Activated naive CD4-positive, alpha-beta T cell treated with anti-CD3 and anti-CD28 coated beads, Interleukin-2, amount 50 U/mL, for 72 hours (primary cell): ENCODE measurements at places on chromosomes 3 and 15. TPM values are rescaled to one million over a fixed set of nuclear protein-coding genes. Genes with fewer than 3 reads are reported as not detected.

SPTBN5 gene
- 1.4 TPM for total RNA-seq

LRRC2 gene
- not detected for total RNA-seq

ROPN1 gene
- total RNA-seq, result not detected

UBXN7 gene
- 101 TPM for total RNA-seq

SECISBP2L gene
- 29.4 TPM for total RNA-seq

RTP1 gene
- not detected for total RNA-seq

SOX14 gene
- not detected for total RNA-seq

SCAANT1 gene
- total RNA-seq, result not detected

FAM81A gene
- 0.09 TPM for total RNA-seq

ANKRD63 gene
- not detected for total RNA-seq

- no peak for DNase-seq
Observed at GRCh38 chr15:29207027-29207757, 62.4 kb downstream of the NSMCE3 start.

- no peak for DNase-seq
Observed at GRCh38 chr15:39131609-39132008, 449.3 kb upstream of the THBS1 start.

DNA sequence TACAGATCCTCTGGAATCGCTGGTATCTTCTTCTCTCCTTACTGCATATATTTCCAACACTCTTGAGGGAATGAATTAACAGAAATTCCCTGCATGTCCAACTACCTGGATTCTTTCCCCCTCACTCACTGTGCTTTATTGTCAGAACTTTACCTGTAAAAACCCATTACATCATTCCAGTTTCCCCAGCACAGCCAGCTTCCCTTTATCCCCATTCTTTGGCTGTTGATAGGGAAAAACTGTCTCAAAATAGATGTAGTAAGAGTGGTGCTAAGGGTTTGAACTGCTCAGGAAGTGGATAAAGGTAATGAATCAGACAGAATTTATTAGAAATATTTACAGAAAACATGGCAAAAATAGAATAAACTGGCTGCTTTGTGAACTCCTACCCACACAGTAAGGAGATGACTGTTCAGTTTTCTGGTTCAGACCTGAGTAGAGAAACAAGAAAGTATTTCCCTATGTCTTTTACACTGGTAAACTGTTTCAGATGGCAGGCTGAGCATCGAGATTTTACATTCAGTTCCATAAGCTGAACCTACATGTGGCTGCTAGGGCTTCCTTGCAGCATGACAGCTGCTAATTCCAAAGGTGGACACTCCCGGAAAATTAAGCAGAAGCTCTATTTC, 188.4 kb downstream of the CPNE4 start:
- no peak for DNase-seq

DNA sequence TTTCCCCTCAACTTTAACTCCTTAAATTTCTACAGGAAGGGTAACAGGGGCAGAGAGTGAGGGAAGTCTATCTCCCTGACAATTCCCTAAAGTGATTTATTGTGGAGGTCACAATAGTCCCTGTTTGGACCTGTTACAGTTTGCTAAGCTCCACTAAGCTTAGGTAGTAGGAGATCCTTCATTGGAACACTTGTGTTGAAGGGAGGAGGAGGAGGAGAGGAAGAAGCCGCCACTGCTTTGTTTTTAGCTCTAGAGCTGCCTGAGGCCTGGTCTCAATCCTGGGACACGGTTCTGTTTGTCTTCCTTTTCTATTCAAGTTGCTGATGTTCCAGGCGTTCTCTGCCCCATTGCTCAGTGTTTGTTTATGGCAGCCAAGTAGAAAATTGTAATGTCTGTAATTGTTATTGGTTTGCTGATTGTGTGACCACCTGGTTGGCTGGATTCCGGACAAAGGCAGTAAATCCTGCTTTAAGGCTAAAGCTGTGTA, 48.4 kb downstream of the HES1 start:
- DNase-seq, result no peak

DNA sequence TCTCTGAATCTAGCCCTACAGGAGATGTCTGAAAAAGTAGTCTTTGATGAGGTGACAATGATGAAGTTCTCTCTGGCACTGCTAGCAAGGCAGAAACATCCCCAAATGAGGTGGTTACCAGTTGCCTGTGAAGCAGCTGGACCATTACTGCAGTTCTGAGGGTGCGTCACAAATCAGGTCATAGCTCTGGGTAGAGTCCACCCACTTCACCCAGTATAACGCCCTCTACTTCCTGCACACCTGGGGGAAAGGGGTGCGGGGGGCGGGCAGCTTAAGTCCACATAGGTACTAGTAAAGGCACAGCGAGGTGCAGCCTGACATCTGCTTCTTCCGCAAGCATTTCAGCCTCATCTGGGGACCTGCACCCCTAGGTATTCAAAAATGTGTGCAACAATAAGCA, 13.4 kb upstream of the SATB1 start:
- DNase-seq, result peak; percentile 72

DNA sequence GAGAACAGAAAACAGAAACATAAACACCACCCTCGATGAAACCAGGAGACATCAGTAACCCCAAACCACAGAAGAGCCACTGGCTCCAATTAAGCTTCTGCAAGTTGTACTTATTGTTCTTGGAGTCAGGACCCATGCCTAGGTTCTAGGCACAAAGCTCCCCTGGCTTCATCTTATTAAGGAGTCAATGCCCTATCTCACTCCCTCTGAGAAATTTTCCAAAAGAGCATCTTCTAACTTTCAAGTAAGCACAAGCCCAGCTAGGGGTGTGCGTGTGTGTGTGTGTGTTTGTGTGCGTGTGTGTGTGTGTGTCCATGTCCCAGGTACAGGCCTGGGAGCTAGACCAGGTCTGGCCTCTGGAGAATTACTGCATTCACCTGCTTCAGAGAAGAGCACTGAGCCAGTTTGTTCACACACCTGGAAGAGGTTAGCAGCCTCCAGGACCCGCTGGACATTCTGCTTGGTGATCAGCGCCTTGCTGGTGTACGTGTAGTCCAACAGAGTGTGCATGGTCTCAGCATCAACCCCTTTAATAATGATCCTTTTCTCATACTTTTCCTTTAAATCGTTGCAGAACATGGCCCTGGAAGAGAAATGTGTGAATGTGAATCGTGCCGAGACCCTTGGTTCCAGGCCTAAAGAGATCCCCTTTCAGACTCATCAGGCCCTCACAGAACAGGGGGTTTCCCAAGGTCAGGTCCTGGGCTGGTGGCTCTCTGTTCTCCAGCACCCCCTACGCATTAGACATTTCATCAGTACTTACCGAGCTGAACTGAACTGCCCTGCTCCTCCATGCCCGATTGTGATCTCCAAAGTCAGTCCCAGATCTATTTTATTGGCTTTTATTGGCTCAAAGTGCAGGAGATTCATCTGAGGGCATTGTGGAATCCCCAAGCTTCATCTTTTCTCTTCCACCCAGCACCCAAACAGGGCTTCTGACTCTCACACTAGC, 27.8 kb downstream of the KLHL6 start:
- DNase-seq, result no peak

DNA sequence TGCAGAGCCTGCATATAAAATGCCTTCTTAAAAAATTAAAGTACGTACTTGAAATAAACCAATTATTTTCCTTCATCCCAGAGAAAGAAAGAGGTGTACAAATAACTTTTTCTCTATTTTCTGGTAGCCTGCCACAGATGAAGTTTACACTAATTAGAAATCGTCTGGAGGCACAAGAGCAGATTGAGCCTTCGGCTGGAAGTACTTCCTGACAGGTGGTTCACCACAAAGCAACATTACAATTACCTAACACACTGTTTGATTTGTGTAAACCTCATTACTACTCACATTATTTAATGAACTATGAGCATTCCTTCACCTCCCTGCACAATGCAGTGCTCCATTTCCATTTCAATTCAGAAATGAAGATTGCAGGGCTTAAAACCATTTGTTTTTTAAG, 856.1 kb downstream of the SI start:
- no peak for DNase-seq

GRCh38 chr3:39460677-39461076, 6.8 kb upstream of the MOBP start:
- no peak for DNase-seq

- no peak for DNase-seq
Observed at GRCh38 chr3:105162448-105162847, 204.3 kb upstream of the ALCAM start.

GRCh38 chr3:170680593-170680992, 94.7 kb upstream of the SLC7A14 start:
- no peak for DNase-seq

- DNase-seq, result no peak
Observed at GRCh38 chr3:132159145-132159544, 124.3 kb upstream of the CPNE4 start.

DNA sequence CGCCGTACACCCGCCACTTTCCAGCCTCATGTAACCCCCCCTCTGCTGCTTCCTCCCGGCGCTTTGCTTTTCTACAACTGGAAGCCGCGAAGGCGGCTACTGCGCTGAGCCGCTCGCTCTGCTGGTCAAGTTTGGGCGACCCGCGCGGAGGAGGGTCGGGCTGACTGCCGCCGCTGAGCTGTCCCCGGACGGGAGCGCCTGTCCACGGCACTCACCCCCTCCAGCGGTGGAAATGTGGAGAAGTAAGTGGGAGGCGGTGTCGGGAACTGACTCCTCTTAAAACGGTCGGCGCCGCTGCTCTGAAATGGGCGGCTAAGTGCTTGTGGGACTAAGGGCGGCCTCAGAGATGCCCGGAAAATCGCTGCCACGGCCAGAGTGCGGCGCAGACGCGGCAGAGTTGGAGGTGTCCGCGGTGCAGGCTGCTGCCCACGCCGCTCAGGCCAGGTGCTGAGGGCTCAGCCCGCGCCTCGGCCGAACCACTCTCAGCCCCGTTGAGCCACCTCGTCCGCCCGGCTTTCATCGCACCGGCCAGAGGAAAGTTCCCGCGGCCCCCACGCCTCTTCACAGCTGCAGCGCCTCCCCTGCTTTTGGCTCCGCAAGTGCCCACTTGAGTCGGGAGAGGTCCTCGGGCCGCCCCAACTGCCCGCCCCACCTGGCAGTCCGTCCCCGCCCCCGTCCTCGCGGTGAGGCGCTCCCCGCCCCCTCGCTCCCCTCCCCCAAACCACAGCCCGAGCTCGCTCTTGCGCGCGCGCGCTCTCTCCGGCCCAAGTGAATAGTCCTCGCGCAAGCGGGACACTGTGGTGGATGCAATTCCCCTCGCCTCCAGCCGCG, at the start of gene EPHA6:
TSS of gene EPHA6 (plus strand) at position 775 of the 831 bp plus-strand sequence.
- no peak for DNase-seq

GRCh38 chr3:13073326-13074005, at the start of gene IQSEC1:
Gene IQSEC1, minus strand, starts transcription at chr3:13073429. Its CDS starts 415 bp downstream, at chr3:13073014.
- no peak for DNase-seq

- no peak for DNase-seq
Observed at GRCh38 chr3:170043506-170043905, 5.7 kb downstream of the GPR160 start.

DNA sequence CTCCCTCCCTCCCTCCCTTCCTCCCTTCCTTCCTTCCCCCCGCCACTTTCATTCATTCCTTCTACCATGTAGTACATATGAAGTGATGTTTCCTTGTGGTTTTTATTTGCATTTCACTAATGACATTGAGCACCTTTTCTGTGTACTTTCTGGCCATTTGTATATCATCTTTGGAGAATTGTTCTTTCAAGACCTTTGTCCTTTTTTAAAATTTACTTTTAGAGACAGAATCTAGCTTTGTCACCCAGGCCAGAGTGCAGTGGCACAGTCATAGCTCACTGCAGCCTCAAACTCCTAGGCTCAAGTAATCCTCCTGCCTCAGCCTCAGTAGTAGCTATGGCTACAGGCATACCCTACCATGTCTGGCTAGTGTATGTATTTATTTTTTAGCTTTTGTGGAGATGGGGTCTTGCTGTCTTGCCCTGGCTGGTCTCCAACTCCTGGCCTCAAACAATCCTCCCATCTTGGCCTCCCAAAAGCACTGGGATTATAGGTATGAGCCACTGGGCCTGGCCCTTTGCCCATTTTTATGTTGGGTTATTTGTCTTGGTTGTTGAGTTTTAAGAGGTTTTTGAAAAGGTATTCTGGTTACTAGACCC, 42.0 kb upstream of the CTDSPL2 start:
- no peak for DNase-seq

GRCh38 chr3:105853801-105854432, 14.9 kb downstream of the CBLB start:
- DNase-seq, result no peak

DNA sequence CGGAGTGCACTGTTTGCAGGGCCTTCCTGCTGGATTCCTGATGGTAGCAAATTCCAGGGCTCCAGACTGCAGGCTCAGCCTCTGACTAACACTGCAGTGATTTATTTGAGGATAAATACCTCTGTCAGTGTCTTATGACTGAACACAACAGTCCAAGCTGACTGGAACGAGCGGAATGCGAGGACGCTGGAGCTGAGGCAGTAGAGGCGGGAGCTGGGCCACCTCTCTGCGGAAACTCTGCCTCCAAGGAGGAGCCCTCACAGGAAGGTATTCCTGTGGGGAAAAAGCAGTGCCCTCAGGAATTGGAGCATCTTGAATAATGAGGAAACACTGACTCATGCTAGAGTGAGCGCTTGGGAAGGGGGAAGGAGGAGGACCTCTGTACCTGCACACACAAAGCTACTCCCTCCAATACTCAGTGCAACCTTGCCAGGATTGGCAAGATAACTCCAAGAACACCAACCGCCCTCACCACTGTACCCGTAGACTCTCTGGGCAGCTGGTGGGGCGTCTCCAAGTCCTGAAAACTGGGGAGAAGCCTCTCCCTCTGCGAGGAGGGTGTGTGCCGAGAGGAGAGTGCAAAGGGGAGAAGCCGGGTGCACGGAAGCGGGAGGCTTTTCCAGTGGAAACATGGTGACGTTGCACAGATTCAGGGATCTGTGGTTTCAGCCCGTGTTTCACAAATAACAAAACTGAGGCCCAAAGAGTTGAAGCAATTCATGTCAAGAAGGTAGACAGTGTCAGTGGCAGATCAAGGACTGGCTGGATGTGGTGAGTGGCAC, 43.0 kb downstream of the VGLL4 start:
- DNase-seq, result no peak

DNA sequence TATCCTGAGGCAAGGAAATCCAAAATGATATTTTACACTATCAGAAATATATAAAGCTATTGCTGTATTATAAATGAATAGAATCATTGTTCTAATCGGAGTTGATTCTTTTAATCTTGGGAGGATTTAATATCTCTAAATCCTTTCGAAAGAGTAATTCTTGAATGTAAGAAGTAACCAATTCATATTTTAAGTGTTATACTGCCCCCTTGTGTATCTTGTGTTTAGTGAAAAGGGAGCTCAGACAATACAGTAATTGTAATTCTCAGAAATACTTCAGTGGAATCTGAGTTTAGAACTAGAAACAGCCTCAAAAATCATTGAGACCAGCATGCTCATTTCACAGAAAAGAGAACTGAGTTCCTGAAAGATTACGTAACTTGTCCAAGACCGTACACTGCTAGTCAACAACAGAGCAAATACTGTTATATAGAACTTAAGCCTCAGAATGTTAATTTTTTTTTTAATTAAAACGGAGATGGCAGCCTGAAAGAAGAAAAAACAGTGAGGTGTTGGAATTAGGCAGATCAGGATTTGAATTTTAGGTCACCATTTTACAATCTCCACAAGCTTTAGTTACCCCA, 42.9 kb downstream of the PLCH1 start:
- no peak for DNase-seq
